ENCODE measurements at places on chromosomes 16 and 17.

GRCh38 chr16:19884611-19885450 is at the start of gene GPRC5B:
TSS of gene GPRC5B (minus strand) at chr16:19884848. CDS start at chr16:19872845, 12,003 bp downstream.
- DNase-seq: no peak

- DNase-seq: peak; percentile 87
These were observed 21.2 kb downstream of the SMG6 start for GRCh38 chr17:2282297-2282873.

DNA sequence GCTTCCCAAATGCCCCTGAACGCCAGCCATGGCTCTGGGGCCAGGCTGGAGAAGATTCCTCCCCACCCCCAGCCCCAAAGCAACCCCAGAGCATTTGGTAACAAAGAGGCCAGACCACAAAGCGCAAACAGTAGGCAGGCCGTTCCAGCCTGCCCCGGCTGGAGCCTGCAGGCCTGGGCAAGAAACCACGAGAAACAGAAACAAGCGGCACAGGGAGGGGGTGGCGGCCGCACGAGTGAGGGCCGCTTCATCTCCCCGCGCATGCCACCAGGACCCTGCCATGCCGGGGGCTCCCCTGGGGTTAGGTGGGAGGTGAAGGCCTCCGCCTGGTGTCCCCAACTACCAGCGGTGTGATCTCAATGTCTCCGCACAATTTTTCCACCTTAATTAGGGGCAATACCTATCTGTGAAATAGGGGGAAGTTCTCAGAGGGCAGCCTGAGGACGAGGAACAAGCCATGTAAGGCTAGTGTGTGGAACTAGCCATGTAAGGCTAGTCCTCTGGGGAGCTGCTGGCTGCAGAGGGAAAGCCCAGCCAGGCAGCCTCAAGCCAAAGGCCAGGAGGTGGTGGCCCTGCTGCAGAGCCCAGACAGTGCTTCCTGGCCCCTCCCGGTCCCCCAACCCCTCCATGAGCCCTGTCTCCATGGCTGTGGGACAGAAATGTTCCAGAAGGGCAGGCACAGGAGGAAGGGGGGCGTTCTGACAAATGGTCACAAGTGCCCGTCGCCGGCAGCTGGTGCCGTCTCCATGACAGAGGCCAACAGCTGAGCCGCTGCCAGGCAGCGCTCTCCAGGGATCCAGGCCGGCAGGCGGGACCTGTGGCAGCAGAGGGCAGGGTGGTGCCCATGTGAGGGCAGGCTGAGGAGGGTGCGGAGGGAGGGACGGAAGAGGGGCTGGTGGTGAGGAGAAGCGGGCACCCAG is 14.5 kb upstream of the MTSS2 start:
- no peak for DNase-seq

DNA sequence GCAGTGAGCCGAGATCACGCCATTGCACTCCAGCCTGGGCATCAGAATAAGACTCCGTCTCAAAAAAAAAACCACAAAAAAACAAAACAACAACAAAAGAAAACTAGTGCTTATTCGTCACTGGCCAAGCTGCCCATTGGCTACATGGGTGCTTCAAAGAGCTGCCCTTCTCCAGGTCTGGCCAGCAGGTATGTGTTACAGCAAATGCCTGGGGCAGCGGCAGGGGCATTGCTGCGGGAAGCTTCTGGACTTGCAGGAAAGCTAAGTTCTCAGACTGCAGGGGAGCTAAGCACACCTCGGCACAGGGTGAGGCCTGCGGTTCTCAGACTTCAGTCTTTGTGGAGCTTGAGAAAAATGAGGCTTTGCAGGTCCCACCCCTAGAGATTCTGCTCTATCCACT is 4.1 kb upstream of the STH start:
- no peak for DNase-seq

DNA sequence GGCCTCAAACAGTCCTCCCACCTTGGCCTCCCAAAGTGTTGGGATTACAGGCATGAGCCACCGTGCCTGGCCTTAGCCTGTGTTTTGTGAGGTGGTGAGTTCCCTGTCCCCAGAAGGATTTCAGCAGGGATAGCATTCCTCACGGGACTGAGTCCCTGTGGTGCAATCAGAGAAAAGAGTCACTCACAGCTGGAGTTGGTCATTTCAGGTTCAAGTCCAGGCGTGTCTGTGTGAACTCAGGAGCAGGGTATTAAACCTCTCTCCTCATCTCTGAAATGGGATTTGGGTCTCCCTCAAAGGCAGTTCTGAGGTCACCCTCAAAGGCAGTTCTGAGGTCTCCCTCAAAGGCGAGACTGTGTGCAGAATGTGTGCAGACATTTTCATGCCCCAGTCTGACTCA is 28.6 kb downstream of the NPTX1 start:
- DNase-seq: no peak

GRCh38 chr16:56415875-56416274 is 9.5 kb downstream of the AMFR start:
- no peak for DNase-seq

- DNase-seq: peak; percentile 5
These were observed 81.5 kb downstream of the VPS53 start for GRCh38 chr17:633133-633532.

- no peak for DNase-seq
These were observed 31.9 kb upstream of the ABCC11 start for GRCh38 chr16:48279199-48279598.

GRCh38 chr16:71591917-71592316 is 15.0 kb upstream of the TAT start:
- DNase-seq: no peak

GRCh38 chr16:68197250-68197649 is 38.7 kb downstream of the ESRP2 start:
- no peak for DNase-seq

DNA sequence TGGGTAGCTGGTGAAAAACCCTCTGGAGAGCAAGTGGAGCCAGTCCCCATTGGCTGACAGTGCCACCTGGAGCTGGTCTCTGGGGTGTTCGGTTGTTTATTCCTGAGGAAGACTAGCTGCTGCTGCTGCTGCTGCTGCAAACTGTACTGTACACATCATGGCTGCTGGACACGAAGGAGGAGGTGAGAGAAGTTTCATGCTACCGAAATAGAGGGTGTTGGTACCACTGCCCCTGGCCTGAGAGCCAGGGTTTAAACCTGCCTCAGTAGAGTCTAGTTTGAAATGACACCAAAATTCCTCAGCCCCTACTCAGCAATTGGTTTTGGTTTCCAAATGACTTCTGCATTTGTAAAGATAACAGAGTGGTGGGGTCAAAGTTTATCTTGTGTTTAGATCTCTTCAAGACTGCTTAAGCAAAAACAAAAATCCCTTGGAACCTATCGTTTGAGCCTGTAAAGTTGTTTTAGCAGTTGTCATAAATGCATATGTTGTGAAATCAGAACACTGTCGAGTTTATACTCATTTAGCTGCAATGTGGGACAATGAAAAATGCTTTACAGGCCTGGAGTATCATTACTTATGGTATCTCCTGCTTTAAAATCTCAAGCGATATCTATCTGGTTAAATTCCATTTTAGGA is 40.8 kb downstream of the CYB5B start:
- DNase-seq: no peak

GRCh38 chr17:77872714-77873499 is 85.6 kb upstream of the TNRC6C start:
- no peak for DNase-seq

- DNase-seq: no peak
These were observed 44.4 kb downstream of the RND2 start for GRCh38 chr17:43069368-43069898.

DNA sequence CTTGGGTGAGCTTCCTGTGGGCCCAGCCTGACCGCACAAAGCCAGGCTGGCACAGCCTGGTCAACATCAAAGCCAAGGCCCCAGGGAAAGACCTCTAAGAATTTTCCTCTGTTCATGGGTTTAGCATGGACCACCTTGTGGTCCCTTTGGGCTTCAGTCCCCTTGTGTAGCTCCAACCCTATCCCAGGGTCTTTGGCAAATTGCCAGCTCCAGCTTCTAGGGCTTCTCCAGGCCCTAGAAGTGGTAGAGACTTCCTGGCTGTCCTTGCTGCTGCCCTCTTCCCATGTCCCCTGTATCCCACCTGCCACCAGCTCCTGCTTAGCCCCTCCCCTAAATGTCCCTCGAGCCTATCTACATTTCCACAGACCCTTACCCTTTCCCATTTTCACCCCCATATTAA is 9.7 kb upstream of the ITGA3 start:
- DNase-seq: no peak

DNA sequence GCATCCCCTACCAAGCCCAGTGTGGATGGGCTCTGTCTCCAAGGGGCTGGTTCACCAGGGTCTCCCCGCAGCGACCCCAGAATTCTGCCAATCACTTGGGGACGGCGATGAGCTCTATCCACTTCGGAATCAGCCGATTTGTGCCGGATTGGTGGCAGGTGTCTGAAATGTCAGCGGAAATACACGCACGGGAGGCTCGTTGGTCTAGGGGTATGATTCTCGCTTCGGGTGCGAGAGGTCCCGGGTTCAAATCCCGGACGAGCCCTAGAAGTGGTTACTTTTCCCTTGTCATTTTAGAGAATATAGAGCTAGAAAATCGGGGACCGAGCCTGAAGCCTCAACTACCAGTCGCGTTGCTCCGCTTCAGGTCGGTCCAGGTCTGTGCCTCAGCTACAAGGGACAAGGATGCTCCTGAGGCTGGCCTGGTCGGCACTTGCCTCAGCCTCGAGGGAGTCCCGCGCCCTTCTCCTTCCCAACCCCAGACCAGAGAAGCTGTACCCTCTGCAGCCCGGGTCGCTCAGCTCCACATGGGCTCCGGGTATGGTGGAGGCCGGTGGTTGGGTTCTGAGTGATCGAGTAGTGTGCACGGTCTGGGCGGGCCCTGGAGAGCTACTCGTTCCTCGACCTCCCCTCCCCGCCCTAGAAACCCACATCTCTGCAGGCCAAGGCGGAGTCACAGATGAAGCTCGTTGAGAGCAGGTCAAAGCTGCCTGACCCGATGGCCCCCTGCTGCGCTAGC is 16.0 kb upstream of the OR1F1 start:
- no peak for DNase-seq

DNA sequence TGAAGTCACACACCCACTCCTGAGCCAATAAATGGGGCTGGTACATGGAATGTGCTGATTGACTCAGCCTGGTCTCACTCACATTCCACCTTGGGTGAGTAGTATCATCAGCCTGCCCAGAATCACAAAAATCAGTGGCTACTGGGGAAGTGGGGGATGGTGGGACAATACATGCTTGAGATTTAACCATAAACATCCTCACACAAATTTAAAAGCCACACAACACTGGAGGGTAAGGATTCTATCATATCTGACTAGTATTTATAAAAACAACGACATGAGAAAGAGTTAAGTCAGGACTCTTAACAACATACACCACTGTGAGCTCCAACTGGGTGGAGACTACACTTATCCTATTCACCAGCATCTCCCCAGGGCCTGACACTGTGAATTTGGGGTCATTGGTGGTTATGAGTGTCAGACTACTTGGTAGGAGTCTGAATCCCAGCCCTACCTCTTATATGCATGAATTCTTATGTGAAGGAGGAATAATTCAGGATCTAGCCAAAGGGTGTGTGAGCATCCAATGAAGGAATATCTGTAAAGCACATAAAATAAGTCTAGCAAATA is 26.0 kb upstream of the IRX6 start:
- DNase-seq: peak; percentile 16

DNA sequence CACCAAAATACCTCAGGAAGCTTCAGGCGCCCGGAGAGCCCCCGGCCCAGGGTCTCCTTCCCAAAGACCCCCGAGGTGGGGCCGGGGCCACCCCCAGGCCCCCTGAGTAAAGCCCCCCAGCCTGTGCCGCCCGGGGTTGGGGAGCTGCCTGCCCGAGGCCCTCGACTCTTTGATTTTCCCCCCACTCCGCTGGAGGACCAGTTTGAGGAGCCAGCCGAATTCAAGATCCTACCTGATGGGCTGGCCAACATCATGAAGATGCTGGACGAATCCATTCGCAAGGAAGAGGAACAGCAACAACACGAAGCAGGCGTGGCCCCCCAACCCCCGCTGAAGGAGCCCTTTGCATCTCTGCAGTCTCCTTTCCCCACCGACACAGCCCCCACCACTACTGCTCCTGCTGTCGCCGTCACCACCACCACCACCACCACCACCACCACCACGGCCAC is 6.7 kb upstream of the TMEM88 start:
- no peak for DNase-seq

DNA sequence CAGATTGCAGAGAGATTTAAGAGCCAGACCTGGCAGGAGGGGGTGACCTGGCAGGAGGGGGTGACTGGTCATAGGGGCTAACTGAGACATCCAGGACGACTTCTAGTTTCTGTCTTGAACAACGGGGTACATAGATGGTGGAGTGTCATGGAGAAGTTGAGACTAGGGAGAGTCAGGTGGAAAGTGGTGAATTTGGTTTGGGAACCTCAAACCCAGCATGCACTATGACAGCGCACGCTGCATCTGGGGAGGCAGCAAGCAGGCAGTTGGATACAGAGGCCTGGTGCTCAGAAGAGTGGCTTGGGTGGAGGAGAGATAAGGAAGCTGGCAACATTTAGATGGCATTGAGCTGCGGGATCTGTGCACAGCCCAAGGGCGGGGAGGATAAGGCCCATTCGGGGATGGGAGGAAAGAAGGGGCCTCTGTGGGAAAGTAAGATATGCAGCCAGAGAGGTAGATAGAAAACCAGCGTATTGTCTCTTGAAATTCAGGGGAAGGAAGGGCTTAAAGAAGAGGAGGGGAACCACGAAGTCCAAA is 4.5 kb downstream of the RIPOR1 start:
- no peak for DNase-seq

GRCh38 chr17:6455321-6455705 is 11.1 kb downstream of the PIMREG start:
- DNase-seq: no peak

DNA sequence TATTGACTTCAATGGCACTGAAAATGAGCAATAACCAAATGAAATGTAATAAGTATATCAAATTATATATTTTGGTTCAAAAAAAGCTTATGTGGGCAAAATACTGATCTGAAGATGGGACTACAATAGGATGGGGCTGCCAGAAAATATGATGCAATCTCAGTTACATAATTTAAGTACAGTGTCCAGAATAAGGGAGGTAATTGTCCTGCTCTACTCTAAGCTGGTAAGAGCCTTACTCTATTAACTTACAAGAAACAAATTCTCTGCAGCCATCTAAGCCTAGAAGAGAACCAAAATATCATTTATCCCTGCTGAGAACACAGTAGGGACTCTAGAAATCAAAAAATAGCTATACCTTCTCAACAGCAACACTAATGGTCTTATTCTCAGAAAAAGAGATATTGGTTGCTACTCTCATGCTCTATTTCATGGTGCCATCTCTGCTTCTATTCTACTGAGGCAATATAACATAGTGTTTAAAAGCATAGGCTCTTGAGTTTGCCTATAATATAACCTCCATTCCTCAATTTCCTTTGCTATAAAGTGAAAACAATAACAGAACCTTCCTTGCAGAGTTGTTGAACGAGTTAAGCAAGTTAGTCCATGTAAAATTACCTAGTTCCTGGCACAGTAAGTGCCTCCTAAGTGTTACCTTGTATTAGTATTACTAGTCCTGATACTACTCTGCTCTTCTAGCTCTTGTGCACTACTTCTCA is 19.9 kb downstream of the NQO1 start:
- no peak for DNase-seq

- no peak for DNase-seq
These were observed 110.9 kb downstream of the SEC14L1 start for GRCh38 chr17:77251622-77252183.

Data from AG09309 (cell line).